ENCODE measurements at places on chromosomes 1 and 21. TPM values are rescaled to one million over a fixed set of nuclear protein-coding genes. Genes with fewer than 3 reads are reported as not detected.

- DNase-seq: no peak
Observed at GRCh38 chr1:234276151-234276788, 97.0 kb upstream of the COA6 start.

DNA sequence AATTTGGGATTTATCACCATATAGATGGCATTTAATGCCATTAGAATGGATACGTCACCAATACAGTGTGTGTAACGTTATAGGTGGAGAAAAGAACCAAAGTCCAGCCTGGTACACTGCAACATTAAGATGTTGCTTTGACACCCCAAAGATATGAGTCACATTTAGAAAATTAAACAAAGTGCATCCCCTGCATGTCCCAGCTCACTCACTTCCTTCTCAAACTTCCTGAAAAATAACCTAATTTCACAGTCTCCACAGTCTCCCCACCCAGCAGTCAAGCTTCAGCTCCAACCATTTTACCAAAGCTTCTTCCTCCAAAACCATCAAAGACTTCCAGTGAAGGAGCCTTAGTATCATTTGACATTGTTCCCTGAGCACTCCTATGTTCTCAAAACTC, 111.9 kb downstream of the OMA1 start:
- no peak for DNase-seq

- no peak for DNase-seq
Observed at GRCh38 chr1:34850382-34850781, 9.2 kb downstream of the SMIM12 start.

GRCh38 chr1:234841710-234842231, 231.8 kb upstream of the IRF2BP2 start:
- peak; percentile 66 for DNase-seq

- peak; percentile 56 for DNase-seq
Observed at GRCh38 chr1:192489748-192490147, 85.8 kb upstream of the RGS1 start.

The LMX1A gene
- not detected for total RNA-seq

The OR10K2 gene
- total RNA-seq: not detected

The UTS2 gene
- not detected for total RNA-seq

The LEFTY2 gene
- 2.1 TPM for total RNA-seq

All from right cardiac atrium (tissue), 5 donors.